ENCODE measurements at places on chromosomes 2 and 18. TPM values are rescaled to one million over a fixed set of nuclear protein-coding genes. Genes with fewer than 3 reads are reported as not detected.
A peak's percentile ranks its signal among the peaks of the same experiment; 100 is the strongest.

ZSCAN30 gene
- 19.2 TPM for total RNA-seq

DNA sequence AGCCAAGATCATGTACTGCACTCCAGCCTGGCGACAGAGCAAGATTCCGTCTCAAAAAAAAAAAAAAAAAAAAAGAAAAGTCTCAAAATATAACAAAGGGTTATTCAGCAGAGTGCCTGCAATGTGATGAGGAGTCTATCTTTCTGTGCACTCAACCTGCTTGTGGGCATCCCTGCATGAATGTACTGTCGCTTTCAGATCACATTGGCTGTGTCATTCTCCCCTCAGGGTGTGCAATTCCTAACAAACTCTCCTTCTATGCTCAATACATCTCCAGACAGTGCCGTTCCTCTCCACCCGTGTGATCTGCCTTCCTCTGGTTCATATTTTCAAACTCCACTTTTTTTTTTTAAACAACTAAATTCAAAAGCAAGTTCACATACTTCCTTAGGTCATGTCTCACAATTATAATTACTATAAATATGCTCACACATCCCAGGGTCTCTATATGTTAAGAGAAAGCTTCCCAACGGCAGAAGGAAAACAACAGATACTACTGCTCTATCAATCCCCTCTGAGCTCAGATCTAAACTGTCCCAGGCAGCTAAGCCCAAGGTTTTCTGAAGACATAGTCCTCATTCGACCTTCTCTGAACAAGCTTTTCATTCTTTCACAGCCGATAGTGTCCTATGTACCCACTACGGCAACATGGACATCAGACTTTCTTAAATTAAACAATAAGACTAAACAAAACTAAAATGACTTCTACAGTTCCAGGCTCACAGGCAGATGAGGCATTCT, 35.2 kb downstream of the PTMA start:
- DNase-seq = no peak
- no peak overlapping the region for H3K4me3 ChIP-seq
- no peaks in the 10 kb centered on the region for H3K27me3 ChIP-seq

DNA sequence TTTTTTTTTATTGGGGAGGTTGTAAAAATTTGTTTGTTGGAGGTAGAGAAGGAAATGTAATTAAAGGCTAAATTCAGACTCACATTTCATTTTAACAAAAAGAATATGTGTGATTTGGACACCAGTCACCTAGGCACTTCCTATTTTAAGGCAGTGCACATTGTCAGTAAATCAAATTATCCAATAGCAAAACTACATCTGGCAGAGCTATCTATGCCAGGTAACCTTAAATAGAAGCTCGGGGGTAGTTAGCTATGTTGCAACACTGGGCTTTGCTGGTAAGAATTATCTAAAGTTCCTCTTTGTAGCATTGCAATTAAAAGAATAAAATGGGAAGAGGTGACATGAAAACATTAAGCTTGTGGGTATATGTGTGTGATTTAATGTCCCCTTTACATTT, 1064.4 kb upstream of the ZEB2 start:
- H3K4me1 ChIP-seq = no peaks in the 10 kb centered on the region
- no peak overlapping the region for H3K4me3 ChIP-seq
- H3K27ac ChIP-seq = no peak overlapping the region
- no peaks in the 10 kb centered on the region for H3K27me3 ChIP-seq

GRCh38 chr2:209526561-209526960, 102.7 kb downstream of the MAP2 start:
- H3K27me3 ChIP-seq = no peaks in the 10 kb centered on the region
- H3K27ac ChIP-seq = no peak overlapping the region
- H3K4me3 ChIP-seq = no peak overlapping the region

GRCh38 chr2:183950673-183951072, 647.7 kb upstream of the ZNF804A start:
- no peak for DNase-seq
- no peaks in the 10 kb centered on the region for H3K36me3 ChIP-seq
- no peak overlapping the region for H3K4me3 ChIP-seq
- no peaks in the 10 kb centered on the region for H3K4me1 ChIP-seq
- no peak overlapping the region for H3K27ac ChIP-seq
- H3K27me3 ChIP-seq = no peaks in the 10 kb centered on the region

DNA sequence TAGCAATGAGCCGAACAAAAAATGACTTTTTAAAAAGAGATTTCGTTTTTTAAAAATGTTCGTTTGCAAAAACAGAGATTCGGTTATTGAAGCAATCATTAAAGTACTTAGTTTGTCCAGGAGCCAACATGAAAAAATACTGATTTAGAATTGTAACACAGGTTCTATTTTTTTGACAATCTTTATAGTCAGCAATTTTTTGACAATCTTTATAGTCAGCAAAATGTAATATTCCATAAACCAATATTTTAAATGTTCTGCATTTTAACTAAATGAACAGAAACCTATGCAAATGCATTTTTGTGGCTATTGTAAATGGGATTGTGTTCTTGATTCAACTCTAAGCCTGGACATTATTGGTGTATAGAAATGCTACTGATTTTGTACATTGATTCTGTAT, 161.8 kb downstream of the DSEL start:
- no peaks in the 10 kb centered on the region for H3K36me3 ChIP-seq
- H3K27ac ChIP-seq = no peak overlapping the region
- no peak overlapping the region for H3K4me3 ChIP-seq

DNA sequence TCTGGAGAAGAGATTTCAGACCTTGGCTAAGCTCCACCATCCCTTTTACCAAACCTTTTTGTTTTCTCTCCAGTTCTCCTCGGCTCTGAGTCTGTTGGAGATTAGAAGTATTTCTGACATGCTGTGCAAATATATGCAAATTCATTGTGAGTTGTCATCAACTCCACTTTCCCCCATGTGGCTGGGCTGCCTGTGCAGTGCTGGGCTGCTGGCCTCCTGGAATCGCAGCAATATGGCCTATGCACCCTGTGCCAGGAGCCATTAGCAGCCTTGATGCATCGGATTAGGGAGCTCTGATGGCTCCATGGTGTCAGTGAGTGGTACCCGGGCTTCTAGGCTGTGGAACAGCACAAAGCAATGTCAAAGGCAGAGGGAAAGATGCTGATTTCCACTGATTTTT, 80.0 kb downstream of the GPR39 start:
- H3K27ac ChIP-seq = no peak overlapping the region
- H3K36me3 ChIP-seq = no peaks in the 10 kb centered on the region
- no peak overlapping the region for H3K4me3 ChIP-seq
- H3K27me3 ChIP-seq = no peaks in the 10 kb centered on the region
- DNase-seq = no peak

CABYR gene
- 0.95 TPM for total RNA-seq

CYTIP gene
- 389 TPM for total RNA-seq

GRCh38 chr2:120593921-120594686, 141.6 kb upstream of the GLI2 start:
- H3K27me3 ChIP-seq = peaks cover 10% of the 10 kb centered on the region
- no peak overlapping the region for H3K27ac ChIP-seq
- H3K36me3 ChIP-seq = no peaks in the 10 kb centered on the region
- H3K4me1 ChIP-seq = no peaks in the 10 kb centered on the region
- H3K4me3 ChIP-seq = no peak overlapping the region

DNA sequence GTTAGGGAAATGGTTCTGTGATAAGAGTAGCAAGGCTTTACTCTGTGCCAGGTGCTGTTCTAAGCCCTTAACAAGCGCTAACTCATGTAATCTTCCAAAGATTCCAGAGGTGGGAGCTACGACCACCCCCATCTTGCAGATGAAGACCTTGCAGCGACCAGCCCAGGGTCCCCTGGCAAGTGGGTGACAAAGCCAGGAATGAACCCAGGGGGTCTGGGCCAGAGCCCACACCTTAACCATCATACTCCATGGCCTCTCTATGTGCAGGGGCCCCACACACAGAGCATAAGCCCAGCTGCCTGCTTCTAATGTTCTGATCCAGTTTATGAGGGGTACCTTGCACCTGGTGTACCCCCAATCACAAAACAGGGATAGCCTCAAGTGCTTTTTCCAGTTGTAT, 105.3 kb downstream of the ZBTB7C start:
- H3K4me3 ChIP-seq = no peak overlapping the region
- H3K36me3 ChIP-seq = no peaks in the 10 kb centered on the region
- H3K27ac ChIP-seq = no peak overlapping the region

- H3K27me3 ChIP-seq = no peaks in the 10 kb centered on the region
- peak overlapping the region; percentile 92 for H3K27ac ChIP-seq
- peaks cover 84% of the 10 kb centered on the region for H3K4me1 ChIP-seq
- peak overlapping the region; percentile 11 for H3K4me3 ChIP-seq
- peak; percentile 57 for DNase-seq
These were observed 209.1 kb upstream of the ID2 start for GRCh38 chr2:8472545-8473323.

- H3K36me3 ChIP-seq = no peaks in the 10 kb centered on the region
- H3K4me3 ChIP-seq = no peak overlapping the region
- H3K4me1 ChIP-seq = no peaks in the 10 kb centered on the region
- no peak overlapping the region for H3K27ac ChIP-seq
- H3K27me3 ChIP-seq = no peaks in the 10 kb centered on the region
These were observed 22.2 kb downstream of the DSC2 start for GRCh38 chr18:31079973-31080372.

DNA sequence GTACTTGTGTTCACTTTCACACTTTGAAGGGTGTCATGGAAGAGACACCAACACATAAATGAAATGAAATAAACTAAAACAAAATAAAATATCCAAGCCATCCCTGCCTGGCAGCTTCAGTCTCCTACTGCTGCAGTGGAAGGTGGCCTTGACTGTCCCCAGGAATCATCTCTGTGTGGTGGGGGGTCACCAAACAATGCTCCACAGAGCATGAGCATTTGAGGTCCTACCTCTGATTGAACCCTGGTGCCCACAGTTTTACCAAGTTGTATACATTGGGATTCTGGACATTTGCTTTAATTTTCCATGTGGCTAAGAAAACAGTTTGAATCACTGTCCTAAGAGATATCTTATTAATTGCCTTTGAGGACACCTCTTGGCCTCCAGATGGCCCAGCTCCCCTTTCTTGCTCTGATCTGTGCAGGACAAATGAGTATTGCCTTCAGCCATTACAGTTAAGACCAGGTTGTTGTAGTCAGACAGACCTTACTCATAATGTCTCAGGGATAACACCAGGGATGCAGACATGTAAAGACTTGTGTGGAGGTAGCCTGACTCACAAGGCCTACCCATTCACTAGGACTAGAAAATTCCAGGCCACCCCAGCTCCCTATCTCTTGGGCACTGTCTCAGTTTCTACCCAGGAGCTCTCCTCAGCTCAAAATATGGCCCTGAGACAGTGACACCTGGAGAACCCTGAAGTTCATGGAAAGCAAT, 195.0 kb downstream of the MYCN start:
- DNase-seq = no peak
- H3K36me3 ChIP-seq = no peaks in the 10 kb centered on the region
- H3K27ac ChIP-seq = no peak overlapping the region
- no peaks in the 10 kb centered on the region for H3K27me3 ChIP-seq

Data from activated CD4-positive, alpha-beta memory T cell treated with anti-CD3 and anti-CD28 coated beads, Interleukin-2, amount 10 ng/mL, durations not matched to agents 7 days and 5 days (primary cell).